H54 (cell line): ENCODE measurements at places on chromosomes 2 and 18.

DNA sequence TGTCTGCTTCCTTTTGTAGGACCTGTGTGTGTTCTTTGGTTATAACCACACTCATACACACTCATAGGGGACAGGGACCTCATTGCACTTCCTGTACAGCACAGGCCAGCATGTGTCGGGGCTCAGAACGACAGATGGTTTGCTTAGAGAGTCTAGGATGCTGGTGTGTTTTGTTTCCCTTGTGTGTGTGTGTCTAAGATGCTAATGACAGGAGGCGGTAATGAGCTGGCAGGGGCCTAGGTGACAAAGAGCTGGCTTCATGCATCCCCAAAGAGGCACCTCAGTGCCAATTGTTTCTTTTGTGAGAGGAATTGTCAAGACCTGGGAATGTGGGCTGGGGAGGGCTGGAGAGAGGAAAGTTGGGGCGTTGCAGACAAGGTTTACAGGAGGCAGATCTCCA lies 66.6 kb downstream of the CELF4 start:
- no peak for DNase-seq

DNA sequence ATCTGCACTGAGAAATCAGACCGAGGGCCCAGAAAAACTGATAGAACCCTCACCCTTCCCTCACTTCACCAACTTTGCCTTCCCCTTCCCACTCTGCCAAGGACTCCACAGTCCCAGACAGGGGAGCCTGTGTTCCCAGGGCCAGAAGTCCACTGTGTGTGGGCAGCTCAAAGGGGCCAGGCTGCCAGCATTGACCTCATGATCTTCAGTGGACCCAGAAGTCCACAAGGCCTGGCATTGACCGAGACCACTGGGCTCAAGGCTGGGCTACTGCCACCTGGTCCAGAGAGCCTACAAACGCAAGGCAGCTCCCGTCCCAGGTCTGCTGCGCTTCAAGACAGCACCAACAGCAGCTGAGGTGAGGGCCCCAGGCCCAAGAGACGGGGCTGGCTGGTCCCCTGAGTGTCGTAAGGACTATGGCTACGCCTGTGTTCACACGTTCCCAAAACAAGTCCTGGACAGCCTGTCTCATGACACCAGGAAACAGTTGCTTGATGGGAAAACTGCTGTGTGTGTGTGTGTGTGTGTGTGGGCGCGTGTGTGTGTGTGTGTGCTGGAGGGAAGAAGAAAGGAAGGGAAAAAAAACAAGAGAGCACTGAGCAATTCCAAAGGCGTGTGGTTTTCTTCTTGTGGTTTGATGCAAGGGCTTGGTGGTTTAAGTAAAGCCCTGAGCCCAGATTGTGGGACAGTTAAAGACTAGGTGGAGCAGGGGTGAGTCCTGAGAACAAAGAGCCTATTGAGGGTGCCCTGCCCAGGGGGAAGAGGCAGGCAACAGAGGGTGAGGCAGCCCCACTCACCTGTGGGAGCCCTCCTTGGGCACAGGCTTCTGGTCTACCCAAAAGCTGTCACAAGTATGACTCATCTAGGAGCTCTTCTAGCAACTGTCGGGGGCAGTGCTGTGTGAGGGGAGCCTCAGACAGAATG lies 46.6 kb upstream of the ZBTB7C start:
- peak; percentile 44 for DNase-seq

GRCh38 chr2:112805542-112805941 lies 21.2 kb upstream of the IL1A start:
- no peak for DNase-seq

GRCh38 chr2:64342195-64343099 lies 111.5 kb upstream of the LGALSL start:
- DNase-seq, result no peak

DNA sequence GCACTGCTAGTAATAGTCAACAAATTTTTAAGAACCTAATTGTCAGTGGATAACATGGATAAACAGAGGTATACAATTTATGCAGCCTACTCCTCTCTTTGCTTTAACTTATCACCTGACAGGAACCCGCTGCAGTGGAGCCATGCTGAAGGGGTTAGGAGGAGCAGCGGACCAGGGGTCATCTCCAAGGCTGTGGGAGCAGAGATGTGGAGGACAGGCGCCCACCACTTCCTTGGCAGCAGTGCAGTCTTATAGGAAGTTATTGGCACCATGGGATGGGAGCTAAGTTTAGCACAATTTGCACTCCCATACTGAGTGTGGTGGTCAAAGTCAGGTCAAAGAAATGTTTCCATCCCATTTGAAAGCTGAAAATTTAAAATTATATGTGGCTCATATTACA lies 35.6 kb downstream of the HDLBP start:
- DNase-seq, result no peak

DNA sequence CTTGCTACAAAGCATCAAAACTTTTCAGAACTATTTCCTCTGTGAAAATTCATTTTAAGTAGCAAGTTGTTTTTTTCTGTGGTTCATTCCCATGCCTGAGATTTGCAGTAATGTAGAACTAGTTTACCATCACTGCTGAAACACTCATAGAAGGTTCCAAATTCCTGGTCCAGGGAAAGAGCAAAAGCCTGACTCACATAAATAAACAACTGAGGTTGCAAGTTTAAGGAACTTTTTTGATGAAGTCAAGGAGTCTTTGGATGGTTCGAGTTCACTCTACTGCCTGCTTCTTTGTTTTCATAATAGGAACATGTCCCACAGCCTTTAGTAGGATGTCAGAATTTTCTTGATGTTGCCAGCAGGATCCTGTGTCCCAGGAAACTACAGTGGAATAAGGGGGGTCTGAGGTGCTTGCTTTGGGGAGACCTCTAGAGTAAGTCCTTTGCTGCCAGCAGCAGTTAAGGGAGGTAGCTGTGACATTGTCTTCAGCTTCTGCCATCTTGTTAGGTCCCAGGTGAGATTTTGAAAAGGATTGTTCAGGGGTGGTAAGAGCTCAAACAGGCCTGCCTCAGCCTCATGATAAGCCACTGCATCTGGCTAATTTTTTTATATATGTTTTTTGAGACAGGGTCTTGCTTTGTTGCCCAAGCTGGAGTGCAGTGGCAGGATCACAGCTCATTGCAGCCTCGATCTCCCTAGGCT lies 43.9 kb downstream of the ACSL3 start:
- DNase-seq, result peak; percentile 12

DNA sequence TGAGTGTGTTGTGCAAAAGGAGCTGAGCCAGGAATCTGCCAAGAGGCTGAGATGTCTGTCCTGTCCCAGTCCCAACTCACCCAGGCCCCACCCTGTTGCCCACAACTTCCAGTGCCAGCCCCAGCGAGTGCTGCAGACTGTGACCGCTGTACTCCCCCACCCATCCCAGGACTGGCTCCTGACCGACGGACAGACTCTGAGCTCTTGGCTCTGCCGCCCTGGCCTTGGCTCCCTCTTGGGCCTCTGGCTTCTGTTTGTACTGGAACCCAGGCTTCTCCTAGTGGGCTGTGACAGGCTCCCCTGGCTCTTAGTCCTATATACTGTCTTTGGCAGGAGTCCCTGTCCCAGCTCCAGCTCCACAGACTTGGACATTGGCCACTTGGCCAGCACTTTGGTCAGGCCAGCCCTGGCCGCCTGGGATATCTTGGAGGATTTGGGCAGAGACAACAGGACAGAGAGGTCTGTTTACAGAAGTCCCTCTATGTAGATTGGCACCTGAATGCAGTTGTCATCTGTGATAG lies 41.1 kb downstream of the ACOXL start:
- no peak for DNase-seq

DNA sequence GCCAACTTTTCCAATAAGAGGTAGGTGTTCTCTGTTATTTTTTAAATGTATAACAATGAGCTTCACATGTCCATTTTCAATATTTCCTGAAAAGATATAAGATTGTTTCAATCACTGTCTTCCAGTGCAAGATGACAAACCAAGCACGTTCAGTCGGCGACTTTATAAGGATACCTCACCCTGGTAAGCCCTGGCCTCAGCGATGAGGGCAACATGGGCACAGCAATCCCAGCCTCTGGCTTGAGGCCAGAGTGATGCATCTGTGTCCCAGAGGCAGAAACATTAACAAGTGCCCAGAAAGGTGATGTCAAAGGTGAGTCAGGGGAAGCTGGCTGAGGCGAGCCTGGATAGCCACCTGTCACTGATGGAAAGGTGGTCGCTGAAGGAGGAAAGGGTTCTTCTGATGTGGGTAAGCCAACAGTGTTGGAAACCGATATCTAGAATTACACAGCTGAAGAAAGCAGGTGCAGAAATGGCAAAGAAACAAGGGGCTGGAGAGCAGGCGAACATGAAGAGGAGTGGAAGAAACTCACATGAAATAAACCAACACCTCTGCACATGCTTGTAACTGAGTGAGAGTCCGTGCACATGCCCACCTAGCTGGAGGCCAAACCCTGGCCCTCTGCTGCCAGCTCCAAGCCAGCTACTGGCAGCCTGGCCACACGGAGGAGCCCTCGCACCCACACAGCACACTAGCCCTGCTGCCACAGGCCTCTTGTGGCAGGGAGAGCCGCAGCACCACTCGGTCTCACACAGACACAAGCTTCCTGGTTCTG lies 65.5 kb downstream of the FBXO15 start:
- DNase-seq, result peak; percentile 1

- no peak for DNase-seq
Observed at GRCh38 chr2:78721355-78722033, 304.0 kb upstream of the REG3G start.

GRCh38 chr2:27303093-27304025 lies 4.9 kb downstream of the UCN start:
- peak; percentile 79 for DNase-seq

- DNase-seq, result no peak
Observed at GRCh38 chr2:207149249-207150213, 16.2 kb downstream of the KLF7 start.

DNA sequence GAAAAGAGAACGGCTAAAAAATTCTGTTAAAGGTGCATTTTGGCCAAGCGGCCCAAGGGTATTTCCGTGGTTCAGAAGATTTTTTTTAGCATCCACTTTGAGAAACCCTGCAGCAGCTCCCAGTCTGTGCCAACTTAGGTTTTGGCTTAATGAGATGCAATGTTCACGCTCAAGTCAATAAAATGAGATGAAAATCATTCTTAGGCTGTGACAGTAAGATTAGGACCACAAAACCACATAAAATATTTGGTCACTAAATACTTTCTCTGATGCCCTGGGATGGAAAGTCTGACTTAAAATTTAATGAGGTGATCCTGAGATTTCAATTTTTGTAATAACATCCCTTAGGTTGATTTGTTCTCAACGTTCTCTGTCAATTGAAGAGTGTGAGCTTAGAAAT lies 74.2 kb upstream of the FHL2 start:
- no peak for DNase-seq
